WTC11 (cell line): ENCODE measurements at places on chromosomes 11 and 22. TPM values are rescaled to one million over a fixed set of nuclear protein-coding genes. Genes with fewer than 3 reads are reported as not detected.

Gene P2RY2
- 0.94 to 1.2 TPM (median 1.2 TPM) in 3 replicates for total RNA-seq

DNA sequence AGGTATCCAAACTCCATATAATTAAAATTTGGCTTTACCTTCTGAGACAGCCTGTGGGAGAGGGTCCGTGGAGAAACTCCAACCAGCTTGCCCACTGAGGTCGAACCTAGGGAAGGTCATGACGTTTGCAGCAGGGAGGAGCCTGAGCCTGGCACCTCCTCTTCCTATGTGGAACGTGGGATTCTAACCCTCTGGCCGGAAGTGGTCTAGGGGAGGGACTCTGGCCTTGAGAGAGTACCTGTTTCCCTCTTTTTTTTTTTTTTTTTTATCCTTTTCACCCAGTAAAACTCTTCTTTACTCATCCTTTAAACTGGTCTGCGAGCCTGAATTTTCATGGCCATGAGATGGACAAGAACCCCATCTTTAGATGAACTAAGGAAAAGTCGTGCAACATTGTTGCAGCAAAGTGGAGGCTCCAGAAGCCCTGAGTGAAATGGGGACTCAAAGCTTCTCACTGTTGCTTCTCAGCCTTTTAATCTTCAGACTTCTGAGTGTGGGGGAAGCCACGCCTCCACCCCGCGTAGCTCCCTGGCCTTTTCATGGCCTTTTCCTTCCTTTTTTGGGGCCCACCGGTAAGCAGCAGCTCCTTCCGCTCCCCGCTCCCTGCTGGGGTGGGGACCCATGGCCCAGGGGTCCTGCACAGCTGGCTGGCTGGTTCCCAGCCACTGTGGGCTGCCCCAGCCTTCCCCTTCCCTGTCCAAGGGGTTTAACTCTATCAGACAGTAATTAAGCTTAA, 1359.9 kb downstream of the LRRC4C start:
- no peak for DNase-seq

DNA sequence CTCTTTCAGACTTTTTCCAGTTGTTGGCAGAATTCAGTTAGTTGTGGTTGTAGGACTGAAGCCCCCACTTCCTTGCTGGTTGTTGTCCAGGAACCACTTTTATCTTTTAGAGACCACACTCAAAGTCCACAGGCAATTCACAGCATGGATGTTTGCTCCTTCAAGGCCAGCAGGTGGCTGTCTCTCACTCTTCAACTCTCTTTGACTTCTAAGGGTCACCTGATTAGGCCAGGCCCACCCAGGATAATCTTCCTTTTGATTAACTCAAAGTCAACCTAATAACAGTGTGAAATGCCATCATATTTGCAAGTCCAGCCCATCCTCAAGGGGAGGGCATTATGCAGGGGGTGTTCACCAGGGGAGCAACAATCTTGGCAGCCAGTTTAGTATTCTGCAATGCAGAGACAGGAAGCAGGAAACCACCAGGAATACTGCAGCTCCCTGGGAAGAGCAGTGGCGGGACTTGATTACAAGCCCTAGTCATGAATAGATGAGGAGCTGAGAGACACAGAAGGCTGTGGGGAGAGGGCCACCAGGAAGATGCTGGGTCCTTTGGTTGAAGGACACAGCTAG, 52.4 kb downstream of the LRRC74B start:
- DNase-seq = no peak

GRCh38 chr11:62933750-62934495, 12.8 kb upstream of the CHRM1 start:
- DNase-seq = no peak

DNA sequence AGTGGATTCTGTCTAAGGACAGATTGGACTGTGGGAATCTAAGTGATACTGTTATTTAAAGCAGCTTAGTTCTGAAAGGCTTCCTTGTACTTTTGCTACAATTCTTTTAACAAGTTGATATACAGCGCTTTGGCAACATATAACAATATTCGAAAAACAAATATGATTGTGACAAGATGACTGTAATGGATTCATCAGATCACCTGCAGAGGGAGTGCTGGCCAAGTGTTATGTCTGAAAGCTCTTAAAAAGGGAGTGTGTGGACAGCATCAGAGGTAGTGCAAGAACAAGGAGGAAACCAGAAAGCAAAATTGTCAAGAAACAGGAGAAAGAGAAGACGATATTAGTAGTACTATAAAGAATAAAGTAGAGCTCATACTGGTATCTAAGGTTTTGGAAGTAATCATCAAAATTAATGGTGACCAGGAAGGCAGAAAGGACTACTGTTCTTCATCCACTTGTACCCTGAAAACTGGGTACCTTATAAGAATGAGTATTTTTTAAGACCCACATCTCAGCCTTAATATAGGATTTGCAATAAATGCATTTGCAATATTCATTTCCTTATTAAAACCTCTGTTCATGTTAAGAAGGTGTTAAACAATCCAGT, 1112.0 kb upstream of the CCDC90B start:
- peak; percentile 21 for DNase-seq
